ENCODE measurements at places on chromosomes 13 and 19.

GRCh38 chr13:105541565-105541964, 993.9 kb downstream of the EFNB2 start:
- no peak for DNase-seq

- DNase-seq, result no peak
These were observed 408.8 kb downstream of the SUCLA2 start for GRCh38 chr13:47592256-47592655.

DNA sequence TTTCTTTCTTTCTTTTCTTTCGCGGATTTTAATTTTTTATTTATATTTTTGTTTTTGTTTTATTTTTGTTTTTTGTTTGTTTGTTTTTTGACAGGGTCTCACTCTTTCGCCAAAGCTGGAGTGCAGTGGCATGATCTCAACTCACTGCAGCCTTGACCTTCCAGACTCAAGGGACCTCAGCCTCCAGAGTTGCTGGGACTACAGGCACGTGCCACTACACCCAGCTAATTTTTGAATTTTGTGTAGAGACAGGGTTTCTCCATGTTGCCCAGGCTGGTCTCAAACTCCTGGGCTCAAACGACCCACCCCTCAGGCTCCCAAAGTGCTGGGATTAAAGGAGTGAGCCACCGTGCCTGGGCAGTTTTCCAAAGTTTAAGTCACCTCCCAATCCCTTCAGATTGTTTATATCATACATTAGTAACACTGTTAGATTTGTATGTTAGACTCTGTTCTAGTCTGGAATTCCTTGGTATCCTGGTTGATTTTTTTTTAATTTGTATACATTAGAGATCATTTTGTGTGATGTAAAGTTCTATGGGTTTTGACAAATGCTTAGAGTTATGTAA, 597.3 kb downstream of the DCT start:
- no peak for DNase-seq

DNA sequence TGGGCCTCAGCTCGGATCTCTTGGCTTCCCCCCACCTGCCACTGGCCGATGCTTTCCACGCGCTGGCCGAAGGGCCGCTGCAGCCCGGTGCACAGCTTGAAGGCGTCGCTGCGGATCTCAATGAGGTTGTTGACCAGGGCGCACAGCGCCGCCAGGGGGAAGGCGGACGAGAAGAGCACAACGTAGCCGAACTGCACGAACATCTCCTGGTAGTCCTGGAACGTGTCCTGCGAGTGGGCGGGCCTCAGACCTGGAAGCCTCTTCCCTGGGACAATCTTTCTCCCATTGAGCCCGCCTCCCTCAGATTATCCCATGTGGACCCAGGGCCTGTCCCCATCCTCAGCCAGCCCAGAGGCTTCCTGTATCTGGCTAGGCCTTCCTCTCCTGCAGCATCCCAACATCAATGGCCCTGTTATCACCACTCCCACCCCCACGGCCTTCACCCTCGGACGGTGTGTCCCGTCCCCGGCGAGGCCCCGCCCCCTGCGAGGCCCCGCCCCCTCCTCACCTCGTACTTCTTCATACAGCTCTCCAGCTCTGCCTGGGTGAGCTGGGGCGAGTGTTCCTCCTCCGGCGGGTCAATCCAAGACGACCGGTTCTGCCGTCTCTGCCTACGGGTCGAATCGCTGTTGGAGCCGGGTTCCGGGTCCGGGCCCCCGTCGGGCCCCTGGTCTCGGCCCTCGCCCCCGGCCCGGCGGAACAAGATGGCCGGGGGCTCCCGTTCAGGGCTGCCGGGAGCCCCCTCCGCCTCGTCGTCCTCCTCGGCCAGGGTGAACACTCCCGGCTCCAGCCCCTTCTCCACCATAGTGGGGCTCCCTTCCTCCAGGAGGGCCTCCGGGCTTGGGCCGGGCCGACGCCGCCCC, 6.8 kb downstream of the ANO8 start:
- DNase-seq, result peak; percentile 42

- no peak for DNase-seq
These were observed 126.7 kb downstream of the SOX1 start for GRCh38 chr13:112193463-112194166.

GRCh38 chr19:23718802-23719201, 31.8 kb upstream of the ZNF675 start:
- no peak for DNase-seq

GRCh38 chr19:7605490-7606222, 10.0 kb downstream of the CAMSAP3 start:
- DNase-seq, result no peak

- DNase-seq, result no peak
These were observed 3.3 kb downstream of the EEF2 start for GRCh38 chr19:3981736-3982681.

- DNase-seq, result no peak
These were observed 98.4 kb downstream of the ENOX1 start for GRCh38 chr13:43688227-43688907.

DNA sequence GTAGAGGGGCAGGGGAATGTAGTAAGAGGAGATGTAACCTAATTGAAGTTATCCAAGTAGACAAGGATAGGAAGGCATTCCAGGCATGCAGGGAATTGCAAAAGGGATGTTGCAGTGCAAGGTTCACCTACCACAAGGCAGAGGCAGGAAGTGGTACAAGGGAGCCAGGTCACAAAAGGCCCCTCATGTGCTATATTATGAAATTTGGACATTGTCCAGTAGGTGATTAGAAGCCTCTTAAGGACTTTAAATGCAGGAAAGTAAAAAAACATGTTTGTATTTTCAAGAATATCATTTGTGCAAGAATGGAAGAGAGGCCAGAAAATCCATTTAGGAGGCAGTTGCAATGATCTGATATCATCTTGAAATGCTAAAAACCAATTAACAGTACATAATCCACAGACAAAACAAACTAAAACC, 111.4 kb downstream of the FRY start:
- no peak for DNase-seq

DNA sequence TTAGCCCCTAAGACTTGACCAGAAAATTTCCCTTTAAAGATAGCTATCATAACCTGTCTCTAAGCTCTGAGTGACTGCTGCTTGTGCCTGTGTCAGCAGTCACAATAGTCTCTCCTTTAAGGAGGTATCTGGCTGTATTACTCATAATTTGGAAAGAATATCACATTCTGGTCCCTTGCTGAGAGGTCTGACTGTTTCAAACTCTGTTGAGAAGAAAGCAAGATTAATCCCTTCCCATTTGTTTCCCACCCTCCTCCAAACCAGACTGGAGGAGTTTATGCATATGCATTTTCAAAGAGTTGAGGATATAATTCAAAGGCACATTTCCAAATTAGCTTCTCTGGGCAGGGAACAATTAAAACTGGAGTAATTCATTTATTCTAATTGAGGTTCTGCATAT, 2.3 kb downstream of the HTR2A start:
- no peak for DNase-seq

GRCh38 chr19:52665529-52665928, 27.4 kb upstream of the ZNF83 start:
- DNase-seq, result no peak

DNA sequence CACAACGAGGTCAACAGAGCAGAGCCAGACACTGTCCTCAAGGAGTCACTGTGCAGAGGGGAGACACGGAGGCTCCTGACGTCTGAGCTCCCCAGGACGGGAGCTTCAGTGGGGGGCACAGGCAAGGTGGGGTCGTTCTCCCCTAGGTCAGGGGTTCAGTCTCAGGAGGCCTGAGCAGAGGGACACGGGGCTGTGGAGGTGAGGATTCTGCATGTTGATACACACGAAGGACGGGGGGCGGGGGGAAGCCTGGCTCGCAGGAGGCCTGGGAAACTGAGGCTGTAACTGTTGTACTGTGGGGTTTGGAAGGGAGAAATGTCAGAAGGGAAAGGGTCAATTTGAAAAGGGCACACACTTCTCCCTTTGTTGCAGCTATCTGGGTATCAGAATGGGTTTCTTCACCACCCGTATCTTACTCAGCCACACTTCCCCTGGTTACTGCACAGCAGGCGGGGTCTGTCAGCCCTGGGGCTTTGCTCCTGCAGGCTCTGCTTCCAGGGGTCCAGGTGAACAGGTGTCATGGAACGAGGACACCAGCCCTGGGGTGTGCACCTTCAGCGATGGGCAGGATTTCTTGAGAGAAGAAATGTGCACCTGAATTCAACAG, 748 bp upstream of the SIGLEC8 start:
- DNase-seq, result no peak

DNA sequence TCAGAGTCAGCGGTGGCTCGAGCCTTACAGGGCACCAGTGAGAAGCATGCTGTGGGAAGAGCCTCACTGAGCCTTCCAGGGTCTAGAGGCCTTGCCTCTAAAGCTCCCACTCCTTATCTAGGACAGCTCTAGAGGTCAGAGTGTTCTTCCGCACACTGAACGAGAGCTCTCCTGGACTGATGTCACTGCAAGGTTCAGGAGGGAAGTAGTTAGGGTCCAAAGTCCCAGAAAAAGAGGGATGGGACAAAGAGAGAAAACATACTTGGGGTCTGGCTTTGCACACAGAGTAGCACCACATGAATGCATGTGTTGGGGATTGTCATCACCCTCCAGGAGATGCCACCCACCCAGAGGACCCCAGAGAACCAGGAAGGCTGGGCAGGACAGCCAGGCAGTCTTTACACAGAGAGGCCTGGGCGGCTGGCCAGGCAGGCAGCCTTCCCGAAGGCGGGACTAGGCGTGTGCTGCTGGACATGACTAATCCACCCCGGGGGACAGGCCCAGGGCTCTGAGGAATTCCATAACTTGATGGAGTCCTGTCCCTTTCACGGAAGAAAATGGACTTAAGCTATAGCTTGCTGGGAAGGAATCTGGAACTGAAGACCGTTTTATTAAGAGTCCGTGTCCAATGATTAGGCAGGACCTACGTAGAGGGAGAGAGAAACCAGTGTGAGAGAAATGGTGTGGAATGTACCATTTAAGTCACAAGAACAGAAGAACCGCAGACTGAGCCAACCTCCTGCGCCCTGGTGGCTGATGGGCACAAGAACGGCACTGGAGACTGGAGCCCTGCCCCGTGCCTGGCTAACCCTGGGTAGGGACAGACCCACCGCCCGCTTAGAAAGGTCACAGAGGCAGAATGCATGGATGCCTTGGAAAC, 16.6 kb upstream of the EPHX3 start:
- DNase-seq, result no peak

- no peak for DNase-seq
These were observed 13.8 kb upstream of the MEIS3 start for GRCh38 chr19:47433121-47433520.

DNA sequence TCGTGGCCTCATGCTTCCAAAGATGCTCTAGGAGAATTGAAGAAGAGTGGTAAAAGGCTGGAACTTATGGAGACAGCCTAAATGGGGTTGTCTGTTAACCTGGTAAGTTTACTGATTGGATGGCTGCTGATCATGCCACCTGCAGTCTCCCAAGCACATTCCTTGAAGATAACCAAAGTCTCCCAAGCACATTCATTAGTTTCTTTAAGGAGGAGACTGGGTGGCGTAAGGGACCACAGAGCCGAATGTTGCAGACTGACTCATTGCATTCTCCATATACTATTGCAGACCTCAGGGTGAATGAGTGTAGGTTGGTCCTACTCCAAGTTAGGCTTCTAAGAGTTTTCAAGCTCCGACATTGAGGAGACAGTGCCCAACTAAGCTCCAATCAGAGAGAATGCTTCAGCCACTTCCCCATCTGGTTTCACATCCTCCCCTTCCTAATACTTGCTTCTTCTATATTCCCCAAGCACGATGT, at the start of gene IGFL3:
Gene IGFL3, minus strand, starts transcription at position 51 of the 478 bp plus-strand sequence. Its CDS starts 39 bp downstream, at position 12.
- no peak for DNase-seq
